Foreskin keratinocyte (primary cell): ENCODE measurements at places on chromosomes 5 and 9.

DNA sequence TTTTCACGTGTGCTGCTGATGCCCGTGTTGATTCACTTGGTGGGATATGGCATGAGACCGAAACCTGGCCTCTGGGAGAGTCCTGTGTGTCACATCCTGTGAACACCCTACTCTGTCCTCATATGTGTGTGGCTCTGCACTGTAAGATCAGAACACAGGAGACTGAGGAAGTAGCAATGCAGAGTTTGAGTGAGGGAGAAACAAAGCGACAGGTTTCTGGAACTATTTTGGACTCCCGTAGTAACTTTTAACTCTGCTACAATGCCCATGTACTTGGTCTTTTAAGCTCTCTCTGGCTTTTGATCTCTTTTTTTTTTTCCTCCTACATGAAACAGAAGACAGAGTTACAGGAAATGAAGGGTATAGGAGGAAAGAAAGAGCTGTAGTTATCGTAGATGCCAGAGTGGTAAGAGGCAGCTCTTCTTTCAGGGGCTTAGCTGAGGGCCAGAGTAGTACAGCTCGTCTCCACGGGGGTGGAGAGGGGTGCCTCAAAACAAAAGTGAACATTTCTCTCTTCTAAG is 26.6 kb downstream of the GRAMD2B start:
- DNase-seq = peak; percentile 95

DNA sequence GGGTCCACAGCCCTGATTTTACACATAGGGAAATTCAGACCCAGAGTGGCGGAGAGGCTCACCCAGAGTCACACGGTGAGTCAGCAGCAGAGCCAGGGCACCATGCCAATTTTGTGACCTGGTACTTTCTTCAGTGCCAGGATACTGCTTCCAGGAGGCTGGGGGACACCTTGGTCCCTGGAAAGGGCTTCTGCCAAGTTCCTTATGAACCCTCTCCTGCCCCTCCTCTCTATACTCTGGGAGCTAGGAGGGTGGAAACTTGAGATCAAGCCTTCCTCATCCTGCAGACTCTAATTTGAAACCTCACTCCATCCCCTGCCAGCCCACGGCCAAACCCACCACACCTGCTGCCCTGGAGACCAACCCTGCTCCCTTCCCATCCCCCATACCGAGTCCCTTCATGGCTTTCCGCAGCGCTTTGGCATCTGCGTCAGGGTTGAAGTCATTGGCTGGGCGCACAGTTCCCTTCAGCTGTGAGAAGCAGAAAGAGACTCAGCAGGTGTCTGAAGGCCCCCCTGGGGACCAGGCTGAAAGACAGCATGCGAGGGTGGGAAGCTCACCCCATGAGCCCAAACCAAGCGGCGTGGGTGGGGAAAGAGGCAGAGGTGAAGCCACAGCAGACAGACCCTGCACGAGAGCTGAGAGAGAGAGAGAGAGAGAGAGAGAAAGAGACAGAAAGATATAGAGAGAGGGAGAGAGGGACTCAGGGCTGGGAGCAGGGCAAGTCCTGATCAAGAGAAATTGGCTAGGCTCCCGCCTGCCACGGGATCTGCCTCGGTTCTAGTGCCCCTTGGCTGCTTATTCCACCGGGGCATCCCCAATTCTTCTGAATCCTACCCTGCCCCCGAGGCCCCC is 33.5 kb downstream of the ANXA6 start:
- no peak for DNase-seq

- peak; percentile 51 for DNase-seq
Observed at GRCh38 chr5:150142959-150143349, 12.7 kb downstream of the PDGFRB start.

- DNase-seq = no peak
Observed at GRCh38 chr5:87645224-87645623, 232.5 kb upstream of the CCNH start.

DNA sequence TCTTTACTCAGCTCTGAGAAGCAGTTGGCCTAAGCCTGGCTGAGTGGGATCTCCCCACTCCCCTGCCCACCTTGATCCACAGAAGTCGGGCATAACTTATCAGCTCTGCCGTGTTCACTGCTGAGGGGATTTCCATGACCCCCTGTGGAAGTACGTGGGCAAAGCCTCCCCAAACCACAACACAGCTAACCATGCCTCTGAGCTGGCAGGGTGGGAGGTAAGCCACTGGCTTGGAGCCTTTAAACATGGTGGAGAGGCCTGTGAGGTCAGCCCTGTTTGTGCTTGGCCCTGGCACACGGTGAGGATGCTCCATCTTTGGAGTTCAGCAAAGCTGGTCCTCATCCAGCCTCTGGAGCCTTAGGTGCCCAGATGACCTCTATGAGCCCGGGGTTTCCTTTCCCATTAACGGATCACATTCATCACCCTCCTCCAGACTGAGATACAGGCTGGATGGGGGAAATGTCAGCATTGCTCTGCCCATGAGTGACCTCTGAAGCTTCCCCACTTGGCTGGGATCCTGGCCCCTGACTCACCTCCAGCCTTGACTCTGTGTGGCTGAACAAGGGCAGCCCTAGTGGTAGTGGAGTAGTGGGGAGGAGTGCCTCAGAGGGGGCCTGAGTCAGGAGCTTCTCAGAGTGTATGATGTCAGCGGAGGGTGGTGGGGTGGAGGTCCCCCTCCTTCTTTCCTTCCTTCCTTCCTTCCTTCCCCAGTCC is 6.2 kb downstream of the PDLIM4 start:
- DNase-seq = peak; percentile 18

DNA sequence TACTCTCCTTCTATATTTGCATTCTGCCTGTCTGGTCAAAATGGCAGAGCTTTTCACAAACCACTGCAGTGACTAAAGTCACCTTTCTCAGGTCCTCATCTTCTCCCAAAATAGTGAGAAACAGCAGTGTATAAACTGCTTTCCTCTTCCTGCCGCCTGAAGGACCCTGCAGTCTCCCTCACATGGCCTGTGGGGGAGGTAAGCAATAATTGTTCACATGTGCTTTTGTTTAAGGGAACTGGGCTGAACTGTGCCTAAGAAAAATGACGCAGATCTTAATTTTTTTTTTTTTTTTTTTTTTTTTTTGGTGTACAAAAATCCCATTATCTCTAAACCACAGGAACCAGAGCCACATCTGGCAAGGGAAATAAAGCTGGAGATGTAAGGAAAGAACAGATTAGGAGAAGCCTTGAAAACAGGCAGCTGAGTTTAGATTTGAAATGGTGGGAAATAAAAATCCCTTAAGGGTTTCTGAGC is 131.7 kb upstream of the VLDLR start:
- no peak for DNase-seq

GRCh38 chr5:159657771-159658170 is 258.5 kb upstream of the ADRA1B start:
- no peak for DNase-seq

DNA sequence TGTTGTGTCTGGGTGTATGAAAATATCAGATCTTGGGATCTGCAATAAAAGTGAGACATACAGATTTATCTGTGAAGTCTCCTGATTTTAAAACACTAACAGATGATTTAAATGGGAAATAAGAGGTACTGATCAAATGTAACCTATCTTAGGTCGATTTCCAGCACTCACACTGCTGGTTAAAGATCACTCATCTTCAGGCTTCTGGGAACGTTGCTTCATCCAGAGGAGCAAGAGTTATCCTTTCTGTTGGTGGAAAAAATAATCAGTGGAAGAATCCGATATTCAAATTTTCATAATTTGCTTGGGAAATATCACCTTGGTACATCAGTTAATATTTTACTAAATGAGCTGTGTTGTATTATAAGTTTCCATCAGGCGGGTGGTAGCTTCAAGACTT is 876.8 kb upstream of the WWC1 start:
- DNase-seq = no peak

DNA sequence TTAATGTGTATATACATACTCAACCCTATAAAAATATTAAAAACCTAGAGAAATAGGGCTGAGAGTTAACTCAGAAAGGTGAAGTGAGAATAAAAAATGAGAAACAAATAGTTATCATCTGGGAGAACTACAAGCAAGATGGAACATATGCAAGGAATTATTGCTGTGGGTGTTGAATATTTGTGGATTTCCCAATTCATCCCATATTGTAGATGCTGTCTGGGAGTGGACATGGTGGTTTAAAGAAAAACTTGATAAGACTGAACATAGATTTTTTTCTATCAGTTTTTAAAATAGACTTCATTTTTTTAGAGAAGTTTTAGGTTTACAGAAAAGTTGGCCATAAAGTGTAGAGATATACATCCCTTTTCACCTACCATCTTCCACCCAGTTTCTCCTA is 263.5 kb downstream of the SPATA31D1 start:
- DNase-seq = no peak

DNA sequence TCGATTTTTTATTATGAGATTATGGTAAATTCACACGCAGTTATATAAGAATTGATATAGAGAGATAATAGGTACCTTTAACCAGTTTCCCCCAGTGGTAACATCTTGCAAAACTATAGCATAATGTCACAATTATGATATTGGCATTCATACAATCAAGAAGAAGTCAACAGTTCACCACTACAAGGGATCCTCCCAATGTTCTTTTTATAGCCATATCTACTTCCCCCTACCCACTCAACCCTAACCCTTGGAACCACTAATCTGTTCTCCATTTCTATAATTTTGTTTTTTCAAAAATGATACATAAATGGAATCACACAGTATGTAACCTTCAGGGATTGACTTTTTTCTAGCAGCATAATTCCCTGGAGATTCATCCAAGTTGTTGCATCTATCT is 9.8 kb downstream of the ACTL7B start:
- no peak for DNase-seq

DNA sequence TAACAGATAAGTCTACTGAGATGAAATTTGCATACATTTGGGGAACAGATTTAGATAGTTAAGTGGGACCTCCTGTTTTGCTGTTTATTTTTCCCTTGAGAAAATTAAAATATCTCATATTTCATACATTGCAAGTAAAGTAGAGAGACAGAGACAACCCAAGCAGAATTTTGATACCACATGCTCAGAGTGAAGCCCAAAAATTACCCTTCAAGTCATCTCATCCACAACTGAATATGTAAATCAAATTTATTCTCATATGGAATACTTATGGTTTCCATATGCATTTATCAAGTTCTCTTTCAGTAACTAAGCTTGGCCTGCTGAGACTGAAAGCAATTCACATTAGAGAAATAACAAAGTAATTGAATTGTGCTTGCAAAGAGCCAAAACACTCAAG is 474.4 kb downstream of the SEMA5A start:
- no peak for DNase-seq

GRCh38 chr9:84212246-84212645 is 128.3 kb downstream of the SLC28A3 start:
- DNase-seq = peak; percentile 13

DNA sequence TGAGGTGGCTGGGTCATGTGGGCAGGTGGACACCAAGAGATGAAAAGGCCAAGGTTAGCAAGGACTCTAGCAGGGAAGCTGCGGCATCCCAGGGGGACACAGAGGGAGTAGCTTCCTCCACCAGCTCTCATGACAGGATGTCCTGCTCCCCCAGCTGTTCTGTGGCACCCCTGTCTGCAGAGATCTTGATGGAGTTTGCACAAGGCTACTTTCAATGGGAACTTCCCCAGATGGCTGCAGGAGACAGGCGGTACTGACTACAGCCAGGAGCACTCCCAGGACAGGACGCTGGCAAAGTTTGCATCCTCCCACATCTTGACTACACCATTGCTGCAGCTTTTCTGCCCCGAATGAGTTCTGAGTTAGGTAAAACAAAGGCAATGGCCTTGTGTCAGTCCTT is 312.8 kb downstream of the TLE4 start:
- DNase-seq = no peak

GRCh38 chr9:124297551-124297901 is 39.8 kb downstream of the NEK6 start:
- peak; percentile 85 for DNase-seq

DNA sequence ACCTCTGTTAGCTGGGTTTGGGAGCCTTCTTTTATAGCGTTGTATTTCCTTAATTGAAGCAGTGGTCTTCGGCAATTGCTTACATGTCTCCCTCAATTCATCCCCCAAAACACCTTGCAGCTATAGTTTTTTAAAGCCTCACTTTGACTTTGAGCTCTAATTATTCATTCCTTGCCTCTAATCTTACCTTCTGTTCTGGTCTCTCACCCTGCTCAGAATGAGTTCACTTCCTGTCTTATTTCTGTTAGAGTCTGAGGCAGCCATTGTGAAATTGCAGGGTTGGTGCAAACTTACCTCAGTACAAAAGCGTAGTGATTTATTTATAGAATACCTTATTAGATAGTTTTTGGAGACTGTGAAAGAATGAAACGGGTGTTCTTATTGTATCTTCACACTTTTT is 35.0 kb downstream of the AOPEP start:
- no peak for DNase-seq

GRCh38 chr9:114893221-114894010 is 37.0 kb downstream of the TNFSF8 start:
- DNase-seq = no peak

GRCh38 chr5:57133574-57133973 is 40.3 kb upstream of the GPBP1 start:
- DNase-seq = no peak

GRCh38 chr9:93092251-93092991 is 3.6 kb upstream of the CARD19 start:
- no peak for DNase-seq

DNA sequence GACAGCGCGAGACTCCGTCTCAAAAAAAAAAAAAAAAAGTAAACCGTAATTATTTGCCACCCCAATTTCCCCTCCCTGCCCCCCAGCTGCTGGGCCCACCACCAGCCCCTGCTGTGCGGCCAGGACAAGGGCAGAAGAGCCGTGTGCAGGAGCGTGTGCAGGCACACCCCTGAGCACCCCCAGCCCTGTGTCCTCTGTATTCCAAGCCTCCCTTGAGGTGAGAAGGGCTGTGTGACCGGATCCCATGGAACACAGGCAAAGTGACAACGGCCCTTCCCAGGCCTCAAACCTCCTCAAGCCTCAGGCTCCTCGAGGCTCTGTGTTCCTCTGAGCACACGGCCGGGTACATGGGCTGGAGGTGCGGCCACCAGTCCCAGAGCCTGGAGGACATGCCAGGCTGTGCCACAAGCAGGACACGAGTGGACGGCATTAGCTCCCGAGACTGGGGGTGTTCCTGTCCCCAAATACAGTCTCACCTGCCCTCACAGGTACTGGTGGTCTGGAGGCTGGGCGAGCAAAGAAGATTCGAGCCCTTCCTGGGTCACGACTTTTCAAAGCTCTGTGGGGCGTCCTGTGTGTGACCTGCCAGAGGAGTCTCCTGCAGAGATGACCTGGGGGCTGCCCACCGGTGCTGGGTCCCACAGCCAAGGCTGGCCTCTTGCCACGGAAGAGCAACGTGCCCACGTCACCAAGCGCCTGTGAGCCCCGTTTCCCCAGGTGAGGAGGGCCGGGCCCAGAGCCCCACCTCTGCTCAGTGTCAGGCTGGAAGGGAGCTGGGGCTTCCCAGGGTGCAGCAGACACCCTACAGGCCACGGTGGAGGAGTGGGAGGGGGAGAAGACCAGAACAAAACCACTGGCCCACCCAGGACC is 47.1 kb upstream of the SIMC1 start:
- no peak for DNase-seq

GRCh38 chr5:170311511-170312300 is 14.1 kb upstream of the LCP2 start:
- DNase-seq = no peak

DNA sequence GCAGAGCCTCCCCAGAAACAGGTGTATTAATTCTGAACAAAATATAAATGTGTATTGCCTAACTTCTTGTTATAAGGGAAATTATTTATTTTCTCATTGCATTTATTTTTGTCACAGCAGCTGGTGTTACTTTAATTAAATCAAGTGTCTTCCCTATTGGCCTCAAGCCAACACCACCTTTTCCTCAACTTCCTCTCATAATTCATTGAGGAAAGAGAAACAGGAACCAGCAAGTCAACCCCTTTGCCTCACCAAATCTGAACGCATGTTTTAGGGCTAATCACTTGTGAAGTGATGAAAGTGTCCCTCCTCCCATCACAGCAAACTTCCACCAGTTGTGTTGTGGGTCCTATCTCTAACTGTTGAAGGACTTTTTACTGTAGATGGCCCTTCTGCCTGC is 73.1 kb downstream of the DIRAS2 start:
- DNase-seq = no peak
